Adrenal gland (tissue), 19 donors: ENCODE measurements at places on chromosomes 1 and 21. TPM values are rescaled to one million over a fixed set of nuclear protein-coding genes. Genes with fewer than 3 reads are reported as not detected.

Gene TNNI3K
- total RNA-seq: 0.88 TPM

DNA sequence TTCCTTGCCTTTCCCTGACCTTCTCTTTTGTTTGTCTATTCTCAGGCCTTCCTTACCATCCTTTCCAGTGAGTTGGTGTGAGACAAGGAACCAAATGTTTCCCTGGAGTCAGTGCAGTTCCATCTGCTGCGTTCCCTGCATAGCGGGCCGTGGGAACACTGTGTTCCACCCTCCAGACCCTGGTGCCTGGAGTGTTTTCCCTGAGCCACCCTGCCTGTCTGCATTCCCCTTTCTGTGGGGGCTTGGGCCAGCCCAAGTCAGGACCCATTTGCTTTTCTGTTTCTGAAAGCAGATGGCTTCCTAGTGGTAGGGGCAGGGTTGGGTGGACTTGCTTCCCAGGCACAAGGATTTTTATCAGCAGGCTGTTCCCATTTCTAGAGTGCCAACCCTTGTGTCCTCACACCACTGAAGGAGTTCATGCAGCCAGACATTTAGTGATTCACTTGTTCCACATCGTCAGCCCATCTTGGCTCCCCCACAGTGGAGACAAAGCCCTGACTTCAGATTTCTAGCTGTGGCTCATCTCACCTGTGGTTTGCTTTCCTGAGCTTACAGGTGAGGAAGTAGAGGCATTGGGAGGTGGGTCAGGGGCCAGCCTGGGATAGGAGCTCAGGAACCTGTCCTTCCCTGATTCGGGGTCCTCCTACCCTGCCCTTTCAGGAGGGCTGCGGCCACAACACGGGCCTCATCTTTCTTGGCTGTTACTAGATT, 14.1 kb upstream of the MYOG start:
- H3K4me1 ChIP-seq: no peaks in the 10 kb centered on the region
- H3K4me3 ChIP-seq: no peak overlapping the region
- H3K36me3 ChIP-seq: no peaks in the 10 kb centered on the region
- no peak for DNase-seq
- peaks cover 3% of the 10 kb centered on the region for H3K27me3 ChIP-seq
- H3K27ac ChIP-seq: no peak overlapping the region

- no peaks in the 10 kb centered on the region for H3K36me3 ChIP-seq
- H3K4me3 ChIP-seq: no peak overlapping the region
- no peaks in the 10 kb centered on the region for H3K27me3 ChIP-seq
These were observed 110.4 kb upstream of the KCNK1 start for GRCh38 chr1:233503366-233503954.

GRCh38 chr1:212329105-212329504, 43.9 kb downstream of the PPP2R5A start:
- no peaks in the 10 kb centered on the region for H3K36me3 ChIP-seq
- no peak overlapping the region for H3K4me3 ChIP-seq
- H3K27ac ChIP-seq: no peak overlapping the region
- DNase-seq: no peak
- no peaks in the 10 kb centered on the region for H3K4me1 ChIP-seq
- no peaks in the 10 kb centered on the region for H3K27me3 ChIP-seq
